ENCODE measurements at places on chromosomes 7 and 10. TPM values are rescaled to one million over a fixed set of nuclear protein-coding genes. Genes with fewer than 3 reads are reported as not detected.

Gene MRLN
- not detected for total RNA-seq

Gene NUTM2B
- 0.68 TPM for total RNA-seq

Gene TMEM229A
- total RNA-seq = not detected

Gene GPR15LG
- not detected for total RNA-seq

GRCh38 chr7:130410868-130411541 lies 29.8 kb downstream of the CEP41 start:
- no peak overlapping the region for H3K4me3 ChIP-seq
- DNase-seq = no peak
- H3K27ac ChIP-seq = no peak overlapping the region

DNA sequence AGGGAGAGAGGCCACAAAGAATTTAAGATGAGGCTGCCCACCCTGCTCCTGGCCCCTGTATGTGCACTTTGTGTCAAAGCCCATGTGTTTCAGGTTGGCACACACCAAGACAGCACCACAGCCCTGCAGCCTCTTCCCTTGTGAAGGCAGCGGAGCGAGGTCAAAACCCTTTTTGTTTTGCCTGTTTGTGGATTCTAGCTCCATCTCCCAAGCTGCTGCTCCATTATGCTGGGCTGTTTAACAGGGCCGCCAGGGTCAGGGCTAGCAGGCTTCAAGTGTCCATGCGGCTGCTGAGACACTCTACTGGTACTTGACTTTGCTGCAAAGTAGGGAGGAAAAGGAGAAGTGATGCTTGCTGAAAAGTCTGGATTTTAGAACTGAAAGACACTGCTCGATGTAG lies 142.3 kb upstream of the EFCAB10 start:
- DNase-seq = no peak
- H3K27me3 ChIP-seq = no peaks in the 10 kb centered on the region
- peaks cover 8% of the 10 kb centered on the region for H3K4me1 ChIP-seq
- H3K4me3 ChIP-seq = no peak overlapping the region

GRCh38 chr7:100865938-100866728 lies 1.1 kb upstream of the TRIP6 start:
- H3K36me3 ChIP-seq = no peaks in the 10 kb centered on the region
- peak; percentile 69 for DNase-seq
- peak overlapping the region; percentile 94 for H3K27ac ChIP-seq
- H3K27me3 ChIP-seq = no peaks in the 10 kb centered on the region
- peaks cover 13% of the 10 kb centered on the region for H3K4me1 ChIP-seq

DNA sequence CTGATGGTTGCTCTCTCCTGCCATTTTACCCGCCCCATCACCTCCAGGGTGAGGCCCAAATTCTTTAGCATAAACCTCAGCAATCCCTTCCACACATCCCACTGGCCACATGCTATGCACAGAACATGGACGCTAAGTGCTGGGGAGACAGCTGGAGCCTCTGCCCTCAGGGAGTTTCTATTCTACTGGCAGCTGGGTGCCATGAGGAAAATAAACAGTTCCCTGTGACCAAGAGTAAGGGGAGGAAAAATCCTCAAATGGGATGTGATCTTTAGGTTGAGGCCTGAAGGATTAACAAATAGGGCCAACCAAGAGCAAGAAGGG lies 1.2 kb downstream of the PARP12 start:
- peak overlapping the region; percentile 90 for H3K4me3 ChIP-seq
- peaks cover 40% of the 10 kb centered on the region for H3K4me1 ChIP-seq

GRCh38 chr7:137685433-137686164 lies 161.2 kb downstream of the DGKI start:
- H3K36me3 ChIP-seq = no peaks in the 10 kb centered on the region
- no peak for DNase-seq
- H3K27me3 ChIP-seq = no peaks in the 10 kb centered on the region

GRCh38 chr10:32961895-32962369 lies 3.9 kb upstream of the ITGB1 start:
- H3K36me3 ChIP-seq = no peaks in the 10 kb centered on the region
- DNase-seq = no peak
- no peaks in the 10 kb centered on the region for H3K27me3 ChIP-seq
- H3K4me1 ChIP-seq = peaks cover 52% of the 10 kb centered on the region
- H3K27ac ChIP-seq = peak overlapping the region; percentile 100

GRCh38 chr7:131488361-131488760 lies 68.1 kb downstream of the PODXL start:
- no peak overlapping the region for H3K27ac ChIP-seq
- peaks cover 44% of the 10 kb centered on the region for H3K36me3 ChIP-seq
- no peaks in the 10 kb centered on the region for H3K27me3 ChIP-seq
- no peak overlapping the region for H3K4me3 ChIP-seq
- no peaks in the 10 kb centered on the region for H3K4me1 ChIP-seq

- no peaks in the 10 kb centered on the region for H3K36me3 ChIP-seq
- DNase-seq = no peak
- no peak overlapping the region for H3K4me3 ChIP-seq
- H3K27ac ChIP-seq = no peak overlapping the region
- H3K4me1 ChIP-seq = no peaks in the 10 kb centered on the region
- no peaks in the 10 kb centered on the region for H3K27me3 ChIP-seq
These were observed 33.2 kb downstream of the HELLS start for GRCh38 chr10:94578790-94579189.

All from heart left ventricle (tissue), 16 donors.